Activated CD8-positive, alpha-beta memory T cell treated with anti-CD3 and anti-CD28 coated beads for 48 hours (primary cell): ENCODE measurements at places on chromosomes 5 and 9.

DNA sequence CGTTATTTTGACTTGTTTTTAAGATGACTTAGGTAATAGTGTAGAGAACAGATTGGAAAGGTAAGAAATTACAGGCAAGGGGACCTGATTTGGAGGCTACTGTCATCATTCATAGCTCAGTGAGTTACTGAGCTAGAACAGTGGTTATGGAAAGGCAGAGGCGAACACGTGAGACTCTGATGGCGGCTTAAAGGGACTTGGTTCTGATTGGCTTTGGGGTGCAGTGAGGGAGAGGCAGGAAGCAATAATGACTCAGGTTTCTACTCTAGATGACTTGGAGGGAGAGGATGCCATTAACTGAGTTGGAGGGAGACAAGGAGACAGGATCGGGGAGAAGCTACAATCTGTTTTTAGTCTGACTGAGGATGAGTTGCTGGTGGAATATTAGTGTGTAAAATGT is 3.0 kb downstream of the F2RL2 start:
- DNase-seq, result no peak

DNA sequence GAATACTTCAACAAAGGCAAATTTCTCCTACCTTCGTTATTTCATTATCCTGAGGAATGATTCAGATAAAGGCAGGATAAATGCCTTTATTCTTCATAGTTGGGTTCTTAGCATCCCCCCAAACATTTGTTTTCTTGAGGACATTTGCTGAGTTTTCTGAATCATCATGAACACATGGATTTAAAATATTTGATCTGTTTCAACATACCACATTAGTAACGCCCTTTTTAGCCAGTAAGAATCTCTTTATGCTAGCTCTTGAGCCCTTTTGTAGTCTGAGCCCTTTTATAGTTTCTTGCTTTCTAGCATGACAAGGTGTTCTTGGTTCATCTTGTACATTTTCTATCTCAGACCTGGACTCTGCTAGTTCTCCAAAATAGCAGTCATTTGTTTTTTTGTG is 27.9 kb downstream of the SKIC3 start:
- no peak for DNase-seq

DNA sequence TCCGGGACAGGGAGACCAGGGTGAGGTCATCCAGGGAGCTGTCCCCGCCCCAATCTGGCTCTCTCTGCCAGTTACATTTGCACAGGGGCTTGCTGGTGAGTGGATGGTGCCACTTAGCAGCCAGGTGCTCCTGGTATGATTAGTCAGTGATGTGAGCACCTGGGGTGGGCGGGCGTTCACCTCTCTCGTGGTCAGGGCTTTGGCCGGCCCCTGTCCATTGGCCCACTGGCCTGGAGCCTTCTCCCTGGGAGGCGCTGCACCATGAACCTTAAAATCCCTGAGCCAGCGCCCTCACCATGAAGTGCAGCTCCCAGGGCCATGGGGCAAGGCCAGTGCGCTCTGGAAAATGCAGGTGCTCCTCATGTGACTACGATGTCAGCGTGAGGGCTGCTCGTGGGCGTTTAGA is 2.0 kb downstream of the NKD2 start:
- DNase-seq, result no peak

GRCh38 chr5:38258319-38259061 is at the start of gene EGFLAM:
EGFLAM (plus strand) TSS chr5:38258559; CDS start chr5:38258755, 196 bp downstream.
- no peak for DNase-seq

- DNase-seq, result no peak
These were observed 17.9 kb upstream of the SPIN1 start for GRCh38 chr9:88370346-88370745.

GRCh38 chr5:77806213-77806843 is 30.2 kb upstream of the TBCA start:
- DNase-seq, result no peak

- DNase-seq, result no peak
These were observed 1.1 kb upstream of the SMC2 start for GRCh38 chr9:104092875-104093600.

DNA sequence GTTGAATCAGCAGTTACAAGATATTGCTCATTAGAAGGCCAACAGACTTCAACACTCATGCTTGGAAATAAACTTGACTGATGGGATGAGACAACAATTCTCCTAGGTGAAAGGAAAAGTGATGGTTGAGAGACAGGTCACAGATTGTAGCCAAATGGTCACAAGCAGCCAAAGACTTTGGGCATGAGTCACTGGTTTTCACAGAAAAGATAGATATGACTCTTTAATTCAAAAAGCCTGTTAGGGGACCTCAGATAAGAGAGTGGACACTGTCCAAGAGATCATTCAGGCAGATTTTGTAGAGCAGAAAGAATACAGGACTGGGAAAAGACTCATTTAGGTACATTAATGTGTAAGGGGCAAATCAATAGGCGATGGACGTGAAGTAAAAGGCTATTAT is 982.5 kb downstream of the MAT2B start:
- no peak for DNase-seq

DNA sequence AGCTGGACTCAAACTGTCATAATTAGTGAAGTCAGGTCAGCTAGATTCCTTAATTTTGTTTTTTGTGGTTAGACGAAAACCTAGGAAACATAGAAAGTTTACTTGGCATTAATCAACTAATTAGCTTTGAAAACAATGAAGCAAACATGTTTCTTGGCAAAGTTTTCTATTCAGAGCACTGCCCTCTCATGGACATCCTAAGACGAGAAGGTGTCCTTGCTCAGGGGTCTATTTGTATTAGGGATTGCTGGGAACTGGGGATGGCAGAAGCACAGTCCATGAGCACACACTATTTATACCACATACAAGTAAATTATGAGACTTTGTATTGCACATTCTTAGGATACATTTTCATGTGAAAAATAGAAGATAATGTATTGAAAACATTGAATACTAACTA is 49.7 kb downstream of the POC5 start:
- no peak for DNase-seq

DNA sequence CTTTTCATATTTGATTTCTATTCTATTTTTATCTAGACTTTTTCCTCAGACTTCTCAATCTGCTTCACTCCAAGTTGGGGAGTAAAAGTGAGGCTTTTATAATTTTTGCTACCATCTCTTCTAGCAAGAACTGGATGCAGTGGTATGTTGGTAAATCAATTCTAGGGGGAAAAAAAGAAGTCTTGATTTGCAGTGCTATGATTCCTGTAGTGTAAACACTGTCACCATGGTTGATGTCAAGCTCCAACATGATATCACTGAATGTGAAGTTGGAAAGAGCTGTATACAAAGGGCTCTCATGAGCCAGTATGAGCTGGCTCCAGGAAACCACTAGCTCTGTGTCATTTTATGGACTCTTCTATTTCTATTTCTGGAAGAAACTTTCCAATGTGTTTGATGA is 439.2 kb downstream of the NTRK2 start:
- DNase-seq, result no peak
